ENCODE measurements at places on chromosomes 1 and 21.

DNA sequence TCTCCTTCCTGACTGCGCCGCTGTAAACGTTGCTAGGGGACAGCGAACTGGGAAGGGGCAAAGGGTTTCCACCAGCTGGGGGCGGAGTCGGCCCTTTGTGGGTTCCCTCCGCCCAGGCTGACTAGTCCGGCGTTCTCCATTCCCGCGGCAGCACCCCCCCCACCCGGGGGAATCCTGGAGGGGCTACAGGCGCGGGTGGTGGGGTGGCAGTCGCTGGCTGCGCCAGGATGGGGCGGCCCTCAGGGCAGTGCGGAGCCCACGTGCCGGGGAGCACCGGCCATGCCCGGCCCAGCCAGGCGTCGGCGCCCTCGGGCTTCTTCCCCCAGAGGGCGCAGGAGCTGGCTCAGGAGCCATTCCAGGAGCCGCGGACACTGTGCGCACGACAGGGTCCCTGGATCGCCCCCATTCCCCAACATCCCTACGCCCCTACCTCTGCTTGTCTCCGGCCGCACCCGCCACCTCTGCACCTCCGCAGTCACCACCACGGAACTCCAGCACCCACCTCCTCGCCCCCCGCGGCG is 476 bp downstream of the BATF3 start:
- DNase-seq, result no peak

- no peak for DNase-seq
These were observed 45.0 kb downstream of the NEK2 start for GRCh38 chr1:211630236-211631081.

GRCh38 chr21:14438211-14438610 is 55.3 kb upstream of the HSPA13 start:
- DNase-seq, result no peak

- DNase-seq, result no peak
These were observed at the start of gene NAV1 for GRCh38 chr1:201538612-201539551. TSS of gene NAV1 (plus strand) at chr1:201539127. CDS start at chr1:201622885, 83,758 bp downstream.

DNA sequence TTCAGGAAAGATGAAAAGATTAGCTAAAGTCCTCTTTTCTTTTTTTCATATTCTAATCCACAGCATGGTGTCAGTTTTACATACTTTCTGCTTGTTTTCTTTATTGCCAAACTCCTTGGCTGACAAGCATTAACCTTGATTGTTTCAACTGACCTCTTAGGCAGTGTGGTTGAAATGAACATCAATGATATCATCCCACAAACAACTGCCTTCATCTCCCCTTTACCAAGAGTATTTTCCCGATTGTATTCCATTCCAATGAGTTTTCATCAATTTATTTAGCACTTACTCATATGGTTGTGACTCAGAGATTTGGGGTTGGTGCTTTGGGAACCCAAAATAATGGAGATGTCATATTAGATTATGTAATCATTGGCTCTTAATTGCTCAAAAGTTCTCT is 71.8 kb downstream of the SPAG17 start:
- no peak for DNase-seq

GRCh38 chr21:43866260-43866629 is 1.2 kb downstream of the AGPAT3 start:
- no peak for DNase-seq

Data from retinal pigment epithelial cell (primary cell).